Activated CD8-positive, alpha-beta memory T cell treated with anti-CD3 and anti-CD28 coated beads for 1 hour (primary cell): ENCODE measurements at places on chromosomes 7 and 10.

DNA sequence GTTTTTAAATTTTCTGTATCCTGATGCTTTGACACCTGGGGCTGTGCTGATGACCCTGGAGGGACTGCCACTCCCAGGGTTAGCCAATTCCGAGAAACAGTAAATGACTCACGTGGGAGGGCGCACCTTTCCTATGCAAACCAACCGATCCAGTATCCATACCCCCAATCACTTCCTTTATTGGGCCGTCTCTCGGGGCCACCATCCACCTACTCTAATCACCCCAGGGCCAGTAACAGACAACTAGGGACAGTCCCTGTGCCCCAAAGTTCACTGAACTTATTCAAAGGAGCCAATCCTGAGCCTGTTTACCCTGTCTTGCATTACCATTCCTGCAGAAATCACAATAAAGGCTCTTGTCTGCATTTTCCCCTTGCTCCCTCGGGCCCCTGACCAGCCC lies 6.6 kb upstream of the LGI1 start:
- no peak for DNase-seq

GRCh38 chr10:93454146-93454545 lies 28.0 kb downstream of the MYOF start:
- no peak for DNase-seq

DNA sequence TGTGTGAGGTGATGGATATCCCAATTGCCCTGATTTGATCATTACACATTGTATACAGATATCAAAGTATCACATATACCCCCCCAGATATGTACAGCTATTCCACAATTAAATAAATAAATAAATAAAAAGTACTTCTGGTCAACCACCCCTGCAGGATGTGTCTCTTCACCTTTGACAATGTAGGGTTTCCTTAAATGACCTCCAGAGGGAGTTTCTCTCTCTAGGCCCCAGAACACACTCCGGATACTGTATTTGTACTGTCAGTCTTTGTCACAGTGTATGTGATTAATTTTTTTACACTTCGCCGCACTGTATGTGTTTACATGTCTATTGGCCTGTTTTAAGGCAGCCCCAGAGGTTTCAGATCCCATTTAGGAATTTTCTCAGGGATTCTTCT lies 123.6 kb downstream of the ADCYAP1R1 start:
- no peak for DNase-seq

GRCh38 chr7:34365611-34366010 lies 292.4 kb upstream of the NPSR1 start:
- no peak for DNase-seq

DNA sequence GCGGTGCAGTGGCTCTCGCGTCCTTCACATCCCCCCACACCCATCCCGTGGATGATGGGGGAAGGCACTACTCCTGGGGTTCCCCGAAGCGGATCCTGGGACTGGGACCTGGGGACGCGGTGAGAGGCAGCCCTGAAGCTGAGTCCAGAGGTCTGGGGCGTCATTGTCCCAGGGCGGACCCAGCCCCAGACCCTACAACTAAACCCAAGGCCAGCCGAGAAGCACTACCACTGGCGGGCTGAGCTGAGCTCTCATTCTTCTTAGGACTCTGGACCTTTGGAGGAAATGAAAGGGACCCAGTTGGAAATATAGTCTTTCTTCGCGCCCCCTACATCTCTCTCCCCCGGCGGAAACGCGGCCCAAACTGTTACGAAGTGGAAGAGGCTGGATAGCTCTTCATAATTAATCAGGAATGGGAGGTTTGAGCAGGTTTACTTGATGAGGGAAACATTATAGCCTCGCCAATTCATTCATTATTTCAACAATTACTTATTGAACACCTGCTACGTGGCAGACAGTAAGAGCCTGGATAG lies 389 bp upstream of the FBXL15 start:
- DNase-seq = no peak

DNA sequence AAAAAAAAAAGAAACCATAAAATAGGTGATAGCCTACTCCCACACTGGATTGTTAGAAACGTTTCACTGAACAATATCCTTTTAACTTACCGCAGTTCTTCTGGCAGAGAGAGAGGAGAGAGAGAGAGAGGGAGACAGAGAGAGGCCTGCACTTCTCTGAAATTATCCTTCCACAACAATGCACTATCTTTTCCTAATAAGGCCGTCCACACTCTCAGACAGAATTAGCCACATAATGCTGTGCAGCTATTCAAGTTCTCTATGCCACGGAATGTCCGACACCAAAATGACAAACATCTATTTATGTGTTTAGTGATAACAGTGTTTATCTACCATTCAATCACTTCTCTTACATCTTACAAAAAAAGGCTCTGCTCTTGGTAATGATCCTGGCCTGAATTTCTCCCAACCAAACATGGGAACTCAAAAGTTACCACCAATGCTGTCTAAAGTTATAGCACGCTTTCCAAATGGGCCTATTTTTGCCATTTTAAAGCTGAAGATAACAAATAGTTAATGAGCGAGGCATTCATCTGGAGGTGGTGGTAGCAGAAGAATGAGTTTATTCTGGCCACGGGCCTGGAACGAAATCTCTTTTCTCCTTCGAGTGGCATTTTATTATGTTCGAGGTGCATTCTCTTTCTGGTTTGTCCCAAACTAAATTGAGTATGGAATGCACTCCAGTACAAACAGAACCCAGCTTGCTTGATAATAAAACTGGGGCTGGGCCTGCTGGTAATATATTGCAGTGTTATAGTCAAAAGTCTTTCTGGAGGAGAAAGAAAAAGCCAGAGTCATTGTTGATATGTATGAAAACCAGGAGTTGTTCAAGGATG lies 160.2 kb upstream of the SVIL start:
- DNase-seq = no peak

GRCh38 chr7:36309301-36309700 lies 80.4 kb upstream of the ANLN start:
- DNase-seq = no peak

DNA sequence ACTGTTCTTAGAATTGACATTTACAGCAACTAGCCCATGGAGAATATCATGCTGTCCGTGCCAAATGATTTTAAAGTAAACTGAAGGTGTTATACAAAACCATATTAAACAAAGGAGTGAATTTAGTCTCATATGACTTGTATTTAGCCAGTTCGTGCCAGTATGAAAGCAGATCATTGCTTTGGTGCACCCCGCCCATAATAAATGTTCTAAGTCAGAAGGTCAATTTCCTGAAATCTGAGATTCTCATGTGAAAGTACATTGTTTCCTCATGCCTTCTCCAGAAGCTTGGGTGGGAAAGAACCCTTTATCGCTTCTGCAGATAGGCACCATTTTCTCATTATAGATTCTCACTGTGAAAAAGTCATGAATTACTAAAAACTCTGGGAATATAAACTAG lies 106.4 kb downstream of the CAMK1D start:
- DNase-seq = no peak

DNA sequence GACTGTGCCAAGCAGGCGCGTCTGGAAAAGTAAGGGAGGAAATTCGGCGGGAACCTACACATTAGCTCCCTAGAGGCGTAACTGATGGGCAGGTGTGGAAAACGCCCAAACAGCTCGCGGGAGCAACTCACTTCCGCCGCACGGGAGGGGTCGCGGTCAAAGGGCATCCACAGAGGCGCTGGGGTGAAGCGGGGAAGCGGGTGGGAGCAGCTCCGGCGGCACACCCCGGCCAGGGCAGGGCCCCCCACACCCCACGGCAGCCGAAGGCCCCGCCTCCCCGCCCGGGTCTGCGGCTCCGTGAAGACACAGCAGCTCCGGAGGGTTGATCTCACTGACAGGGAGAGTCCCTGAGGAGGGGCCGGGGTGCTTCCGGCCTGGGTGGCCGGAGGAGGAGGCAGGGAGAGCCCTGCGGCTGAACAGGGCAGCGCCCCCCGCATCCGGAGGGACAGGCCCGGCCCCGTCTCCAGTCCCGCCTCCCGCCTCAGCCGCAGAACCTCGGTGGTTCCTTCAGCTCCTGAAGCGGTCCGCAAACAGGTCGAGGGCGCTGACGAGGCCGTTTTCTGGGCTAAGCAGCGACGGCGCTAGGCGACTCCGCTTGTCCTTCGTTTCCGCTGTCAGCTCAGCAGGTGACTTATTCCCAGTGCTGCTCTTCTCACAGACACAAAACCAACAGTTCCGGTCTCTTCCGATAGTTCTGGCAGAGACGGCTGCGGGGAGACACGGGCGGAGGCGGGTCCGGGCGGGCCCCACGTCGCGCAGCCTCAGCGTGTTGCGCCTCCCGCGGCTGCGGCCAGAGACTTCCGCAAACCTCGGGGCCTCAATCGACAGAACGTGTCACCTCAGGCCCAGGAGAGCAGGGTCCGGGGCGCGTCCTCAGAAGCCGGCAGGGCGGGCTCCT lies 276.1 kb downstream of the DNAJB6 start:
- peak; percentile 23 for DNase-seq

DNA sequence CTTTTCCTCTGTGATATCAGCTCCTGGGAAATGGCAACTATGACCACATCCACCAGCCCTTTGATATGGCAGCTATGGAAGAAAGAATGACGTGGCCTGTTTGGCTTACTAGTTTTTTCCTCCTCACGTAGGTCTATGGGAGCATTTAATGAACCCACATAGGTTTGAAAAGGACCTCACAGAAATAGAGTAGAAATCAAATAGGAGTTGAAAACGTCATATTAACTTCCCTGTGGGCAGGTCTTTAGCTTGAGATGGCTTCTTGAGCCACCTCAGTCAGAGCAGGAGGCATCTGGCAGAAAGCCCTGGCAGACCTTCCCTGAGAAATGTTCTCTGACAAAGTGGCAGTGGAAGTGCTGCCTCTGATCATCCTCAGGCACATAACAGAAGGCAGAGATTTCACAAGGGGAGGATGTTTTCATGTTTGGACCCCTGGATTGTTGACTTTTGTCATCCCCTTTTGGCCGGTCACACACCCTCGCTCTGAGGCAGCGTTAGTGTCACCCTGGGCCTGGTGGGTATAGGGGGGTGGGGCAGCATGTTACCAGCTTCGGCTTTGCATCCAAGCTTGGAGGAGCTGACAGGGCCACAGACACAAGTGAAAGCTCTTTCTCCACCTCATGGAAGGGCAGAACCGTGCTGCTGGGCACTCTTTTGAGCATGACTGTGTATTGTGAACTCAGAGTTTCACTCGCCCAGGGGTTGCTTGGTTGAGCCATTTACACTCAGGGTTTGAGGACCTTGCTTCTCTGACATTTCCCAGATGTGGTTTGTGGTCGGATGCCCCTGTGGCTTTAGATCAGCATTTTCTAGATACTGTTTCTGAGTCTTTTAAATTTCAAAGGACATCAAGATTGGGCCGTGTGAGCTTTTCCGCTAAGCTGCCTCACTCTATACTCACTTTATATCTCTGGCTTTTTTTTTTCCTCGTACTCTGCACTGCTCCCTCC lies 184.2 kb downstream of the STK31 start:
- DNase-seq = no peak

DNA sequence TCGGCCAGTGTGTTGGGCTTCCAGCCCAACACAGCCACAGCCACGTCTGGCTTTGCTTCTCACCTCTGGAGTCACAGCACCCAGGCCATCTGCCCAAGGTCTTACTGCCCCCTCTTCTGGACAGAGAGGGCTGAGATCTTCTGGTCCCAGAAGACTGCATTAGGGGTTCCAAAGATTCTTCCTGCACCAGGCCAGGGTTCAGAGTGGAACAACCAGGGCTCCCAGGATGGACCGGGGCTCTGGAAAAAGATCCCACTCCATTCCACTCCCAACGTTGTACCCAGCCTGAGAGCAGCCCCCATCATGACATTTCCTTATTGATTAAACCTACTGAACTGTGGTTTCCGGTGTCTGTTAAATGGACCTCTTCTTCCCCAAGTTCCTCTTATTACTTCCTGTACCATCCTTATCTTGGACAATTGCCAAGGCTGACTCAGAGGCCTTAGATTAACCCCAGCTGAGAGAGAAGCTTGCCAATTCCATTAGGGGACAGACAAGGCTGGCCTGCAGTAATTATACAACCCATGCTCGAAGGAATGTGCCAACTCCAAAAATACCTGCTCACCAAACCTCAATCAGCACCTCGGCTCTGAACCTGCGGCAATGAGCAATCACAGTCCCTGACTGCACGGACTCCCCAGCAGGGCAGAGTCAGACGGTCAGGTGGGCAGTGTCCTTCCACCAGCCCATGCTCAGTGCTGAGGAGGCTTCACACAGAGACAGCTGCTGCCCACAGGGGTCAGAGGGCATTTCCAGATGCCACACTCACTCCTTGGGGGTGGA lies 47.9 kb upstream of the NPFFR1 start:
- no peak for DNase-seq

DNA sequence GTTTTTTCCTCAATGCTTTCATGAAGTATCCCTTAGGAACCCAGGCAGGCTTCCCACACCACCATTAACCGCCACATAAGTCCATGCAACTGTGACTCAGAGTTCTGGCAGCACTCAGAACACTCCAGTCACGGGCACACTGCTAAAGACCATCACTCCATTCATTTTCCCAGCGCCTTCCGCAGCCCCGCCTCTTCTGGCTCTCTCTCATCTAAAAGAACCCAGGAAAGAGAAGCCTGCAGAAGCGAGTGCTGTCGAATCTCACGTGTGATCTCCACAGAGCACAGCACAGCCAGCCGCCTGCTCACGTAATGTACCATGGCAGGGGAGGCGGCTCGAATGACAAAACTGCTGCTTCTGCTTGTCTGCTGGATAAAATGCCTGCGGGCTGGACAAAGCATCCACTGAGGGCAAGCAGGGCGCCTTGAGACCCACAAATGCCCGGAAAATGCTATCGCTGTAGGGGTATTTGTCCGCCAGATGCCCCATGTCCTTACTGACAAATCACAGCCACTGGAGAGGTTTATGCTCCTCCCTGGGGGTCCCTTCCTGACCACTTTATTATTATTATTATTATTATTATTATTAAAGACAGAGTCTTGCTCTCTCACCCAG lies 1.8 kb downstream of the PSMG3 start:
- no peak for DNase-seq

DNA sequence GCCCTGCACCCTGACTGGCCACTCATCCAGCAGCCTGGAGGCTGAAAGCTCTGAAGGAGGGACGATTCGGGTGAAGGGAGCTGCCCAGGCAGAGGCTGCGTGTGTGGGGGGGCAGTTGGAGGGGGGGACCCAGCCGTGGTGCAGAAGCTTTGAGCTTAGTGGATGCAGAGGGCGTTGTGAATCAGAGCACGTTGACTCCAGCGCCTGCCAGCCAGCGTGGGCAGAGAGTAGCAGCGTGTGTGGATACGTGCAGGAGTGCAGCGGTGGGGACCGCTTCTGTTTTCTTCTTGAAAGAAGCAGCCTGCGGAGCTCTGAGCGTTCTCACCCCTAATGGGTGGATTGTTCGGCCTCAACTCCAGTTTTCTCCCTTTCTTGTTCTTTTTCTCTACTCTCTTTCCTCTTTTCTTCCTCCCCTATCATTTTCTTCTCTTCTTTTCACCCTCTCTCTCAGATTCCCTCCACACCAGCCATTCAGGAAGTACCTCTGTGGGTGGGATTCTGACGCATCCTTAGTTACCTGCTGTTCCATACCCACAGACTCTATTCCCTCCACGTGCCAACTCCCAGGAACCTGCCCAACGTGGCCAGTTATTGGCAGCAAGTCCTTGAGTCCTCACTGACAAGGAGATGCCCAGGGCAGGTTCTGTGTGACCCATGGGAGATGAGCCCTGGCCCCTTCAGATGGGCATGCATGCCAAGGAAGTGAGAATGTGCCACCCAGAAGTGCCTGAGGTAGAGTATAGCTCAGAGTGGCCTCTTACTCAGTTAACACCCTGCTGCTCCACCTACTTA lies 47.4 kb downstream of the SORCS3 start:
- DNase-seq = no peak
